SK-N-SH (cell line): ENCODE measurements at places on chromosomes 11 and 22. TPM values are rescaled to one million over a fixed set of nuclear protein-coding genes. Genes with fewer than 3 reads are reported as not detected.
A peak's percentile ranks its signal among the peaks of the same experiment; 100 is the strongest.

- no peak for DNase-seq
Measured at GRCh38 chr22:38948181-38948940, 9.0 kb upstream of the APOBEC3A start.

OR51B4 gene
- polyA plus RNA-seq: 0.07 and 0.29 TPM in 2 replicates

HTR3A gene
- not detected in 2 replicates for polyA plus RNA-seq

DNA sequence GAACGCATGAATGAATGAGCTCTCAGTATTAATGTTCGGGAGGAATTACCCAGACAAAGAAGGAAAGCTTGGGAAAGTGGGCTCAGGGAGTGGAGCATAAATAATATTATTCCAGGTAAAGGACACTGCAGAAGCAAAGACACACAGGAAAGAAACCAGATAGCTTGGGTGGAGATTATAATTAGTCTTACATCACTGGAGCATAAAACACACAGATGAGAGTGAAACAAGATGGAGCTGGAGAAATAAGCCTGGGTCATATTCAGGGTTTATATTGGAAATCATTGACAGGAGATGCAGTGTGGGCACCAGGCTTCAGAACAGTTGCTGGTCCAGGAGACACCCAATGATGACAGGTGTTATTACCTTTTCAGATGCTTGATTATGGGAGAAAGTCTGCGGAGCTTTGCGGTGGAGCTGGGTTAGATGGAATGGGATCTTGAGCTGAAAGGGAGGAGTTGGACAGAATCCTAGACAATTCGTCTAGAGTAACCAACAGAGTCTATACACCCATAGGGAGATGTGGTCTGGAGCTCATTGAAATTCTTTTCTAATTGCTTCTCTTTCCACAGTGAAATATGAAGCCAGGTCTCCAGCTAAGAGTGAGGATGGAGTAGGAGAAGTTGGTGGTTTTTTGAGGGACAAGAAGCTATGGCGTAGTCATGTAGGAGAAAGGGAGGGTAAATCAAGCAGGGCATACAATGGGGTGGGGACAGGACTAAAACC is 227.2 kb downstream of the FAM76B start:
- DNase-seq: no peak

PLXNB2 gene
- 85.8 and 108 TPM in 2 replicates for polyA plus RNA-seq

DNA sequence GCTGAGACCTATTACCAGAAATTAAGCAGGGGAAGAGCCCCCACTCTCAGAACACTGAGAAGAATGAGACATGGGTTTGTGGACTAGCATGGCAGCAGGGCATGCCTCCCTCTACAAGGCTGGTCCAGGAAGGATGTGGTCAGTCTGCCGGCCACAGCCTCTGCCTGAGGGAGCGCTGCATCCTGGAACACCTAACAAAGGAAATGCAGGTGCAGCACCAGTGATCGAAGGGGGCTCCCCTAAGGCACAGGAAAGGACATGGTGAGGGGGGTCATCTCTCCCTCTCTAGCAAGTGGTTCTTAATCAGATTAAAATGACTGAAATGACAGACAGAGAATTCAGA is 40.6 kb upstream of the ARL14EP start:
- no peak for DNase-seq

- DNase-seq: no peak
Measured at GRCh38 chr11:21554284-21554683, 638.6 kb upstream of the ANO5 start.

- no peak for DNase-seq
Measured at GRCh38 chr11:17331669-17332068, 19.9 kb upstream of the NCR3LG1 start.

DNA sequence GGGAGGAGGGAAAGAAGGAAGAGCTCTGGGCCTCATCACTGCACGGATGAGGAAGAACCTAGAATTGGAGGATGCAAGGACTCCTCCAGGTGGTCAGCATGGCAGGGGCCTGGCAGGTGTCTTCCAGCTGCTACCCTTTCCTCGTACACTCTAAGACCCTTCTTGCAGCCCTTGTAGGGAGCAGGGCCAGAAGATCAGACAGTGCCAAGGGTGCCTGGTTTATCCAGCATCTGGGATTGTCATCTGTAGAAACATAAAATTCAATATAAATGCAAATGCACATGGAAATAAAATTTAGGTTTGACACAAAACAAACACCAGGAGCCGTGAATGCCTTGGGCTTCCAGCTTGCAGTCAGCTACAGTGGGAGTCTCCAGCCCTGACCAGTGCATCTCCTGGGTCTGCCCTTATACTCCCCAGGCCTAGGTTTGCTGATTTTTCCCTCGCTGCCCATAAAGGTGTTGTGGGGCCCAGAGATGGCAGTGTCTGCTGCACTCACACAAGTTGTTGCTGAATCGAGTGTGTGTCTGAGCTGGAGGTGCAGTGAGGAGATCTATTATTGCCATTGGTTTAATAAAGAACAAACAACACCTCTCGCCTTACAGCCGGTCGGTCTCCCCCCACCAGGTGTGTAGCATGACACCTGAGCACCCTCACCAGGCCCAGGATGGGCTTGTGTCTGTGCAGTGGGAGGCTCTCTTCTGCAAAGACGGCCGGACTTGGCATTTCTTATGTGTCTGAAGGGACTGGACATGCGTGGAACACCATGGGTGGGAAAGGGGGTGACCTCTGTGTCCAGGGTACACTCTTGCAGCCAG is 87.1 kb downstream of the BCR start:
- peak; percentile 72 for DNase-seq

DNA sequence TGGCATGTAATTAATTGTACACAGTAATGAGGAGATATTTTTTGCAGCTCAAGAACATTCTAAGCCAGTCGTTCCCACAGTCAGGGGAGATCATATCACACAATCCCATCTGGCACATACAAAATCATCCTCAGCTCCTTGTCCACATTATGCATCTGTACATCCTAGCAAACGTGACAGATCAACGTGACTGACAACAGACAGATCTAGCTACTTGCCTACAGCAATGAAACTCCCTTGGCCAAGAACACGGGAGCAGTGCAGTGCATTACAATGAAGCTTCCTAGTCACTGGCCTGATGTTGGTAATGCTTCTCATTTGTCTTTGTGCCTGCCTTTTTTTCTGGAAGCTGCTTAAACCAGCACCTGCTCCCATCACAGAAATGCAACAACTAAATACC is 24.5 kb upstream of the GUCY1A2 start:
- DNase-seq: peak; percentile 5

DNA sequence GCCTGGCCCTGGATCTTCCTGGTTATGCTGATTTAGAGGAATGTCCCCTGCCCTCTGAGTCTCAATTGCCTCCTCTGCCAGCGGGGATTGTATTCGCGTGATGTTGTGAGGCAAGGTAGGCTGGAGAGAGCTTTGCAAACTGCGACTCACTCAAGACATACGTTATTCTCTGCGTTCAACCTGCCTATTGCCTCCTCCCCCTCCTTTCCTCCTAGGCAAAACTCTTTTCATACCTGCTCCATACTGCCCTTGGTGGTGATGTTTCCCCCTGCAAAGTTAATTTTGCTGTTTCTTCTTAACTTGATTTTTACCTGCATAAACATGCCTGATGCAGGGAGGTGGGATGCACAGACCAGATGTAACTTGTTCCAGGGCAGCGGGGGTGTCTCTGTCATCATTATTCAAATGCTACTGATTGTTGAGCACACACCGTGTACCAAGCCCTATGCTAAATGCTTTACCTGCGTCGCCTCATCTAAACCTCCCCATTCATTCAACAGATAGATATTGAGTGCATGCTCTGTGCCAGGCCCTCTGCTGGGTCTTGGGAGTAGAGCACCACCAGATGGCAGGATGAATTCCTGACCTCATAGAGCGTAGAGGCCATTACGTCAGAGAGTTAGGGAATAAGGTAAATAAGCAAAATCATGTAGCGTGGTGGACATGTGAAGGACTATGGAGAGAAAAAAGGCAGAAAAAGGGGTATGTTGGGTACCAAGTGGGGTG is 29.0 kb downstream of the SGSM1 start:
- DNase-seq: peak; percentile 64

DNA sequence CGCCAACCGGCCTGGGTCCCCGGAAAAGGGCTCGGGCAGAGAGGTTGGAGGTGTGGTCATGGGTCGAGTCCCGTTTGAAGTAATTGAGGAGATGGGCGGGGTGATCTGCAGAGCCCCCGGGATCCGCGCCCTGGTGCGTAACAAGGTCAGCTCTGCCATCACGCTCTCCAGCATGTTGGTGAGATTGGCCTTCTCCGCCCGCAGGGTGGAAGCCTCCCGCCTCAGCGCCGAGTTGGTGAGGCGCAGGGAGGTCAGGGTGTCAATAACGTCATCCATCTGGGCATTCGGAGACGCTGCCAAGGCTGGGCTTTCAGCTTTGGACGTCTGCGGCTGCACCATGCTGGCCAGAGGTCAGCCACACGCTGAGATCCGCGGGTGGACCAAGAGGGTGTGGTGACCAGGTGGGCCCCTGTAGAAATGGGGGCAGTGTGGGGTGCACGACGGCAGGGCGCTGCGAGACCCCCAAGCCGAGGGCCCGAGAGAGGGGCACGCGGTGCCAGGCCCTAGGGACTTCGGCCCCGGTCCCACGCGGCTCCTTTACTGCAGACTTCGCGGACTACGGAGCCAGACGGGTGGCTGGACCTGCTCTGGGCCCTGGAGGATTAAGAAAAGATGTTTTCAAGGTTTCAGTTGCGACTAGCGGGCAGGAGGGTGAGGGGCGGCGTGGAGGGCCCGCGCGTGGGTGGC is 672 bp downstream of the RTL6 start:
- peak; percentile 64 for DNase-seq

DNA sequence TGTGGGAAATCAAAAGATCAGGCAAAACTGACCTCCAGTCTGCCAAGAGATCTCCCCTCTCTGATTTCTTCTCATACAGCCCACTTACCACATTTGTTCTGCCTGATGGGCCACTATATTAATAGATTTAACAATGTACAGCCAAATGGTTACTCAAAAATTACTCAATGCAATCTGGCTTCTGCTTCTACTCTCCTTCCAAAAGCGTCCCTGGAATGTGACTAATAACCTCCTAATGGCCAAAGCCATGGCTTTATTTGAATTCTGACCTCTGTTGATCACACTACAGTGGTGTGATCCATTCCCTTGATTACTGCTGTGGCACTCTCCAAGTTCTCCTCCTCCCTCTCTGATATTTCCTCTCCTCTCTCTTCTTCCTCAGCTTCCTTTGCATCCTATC is 86.2 kb downstream of the MPPED2 start:
- no peak for DNase-seq

CACNA1I gene
- under 0.01 TPM in 1 of 2 replicates, not detected in the other for polyA plus RNA-seq

NELL1 gene
- polyA plus RNA-seq: 0.02 TPM in 1 of 2 replicates, not detected in the other

MAP6 gene
- 11.1 and 13.1 TPM in 2 replicates for polyA plus RNA-seq
